Neural progenitor cell (in vitro differentiated cells): ENCODE measurements at places on chromosomes 16 and 17. TPM values are rescaled to one million over a fixed set of nuclear protein-coding genes. Genes with fewer than 3 reads are reported as not detected.
A peak's percentile ranks its signal among the peaks of the same experiment; 100 is the strongest.

GRCh38 chr16:57627184-57627871 is 1.1 kb upstream of the ADGRG1 start:
- peak; percentile 75 for DNase-seq
- H3K27me3 ChIP-seq = no peaks in the 10 kb centered on the region
- H3K27ac ChIP-seq = no peak overlapping the region

- no peaks in the 10 kb centered on the region for H3K36me3 ChIP-seq
- H3K27me3 ChIP-seq = no peaks in the 10 kb centered on the region
- no peak overlapping the region for H3K27ac ChIP-seq
- no peak for DNase-seq
- no peaks in the 10 kb centered on the region for H3K4me1 ChIP-seq
- H3K4me3 ChIP-seq = no peak overlapping the region
These were observed 24.8 kb downstream of the POLR3E start for GRCh38 chr16:22322021-22322471.

- no peak overlapping the region for H3K4me3 ChIP-seq
- no peaks in the 10 kb centered on the region for H3K27me3 ChIP-seq
- no peaks in the 10 kb centered on the region for H3K4me1 ChIP-seq
- DNase-seq = no peak
- H3K36me3 ChIP-seq = no peaks in the 10 kb centered on the region
These were observed 10.1 kb upstream of the MAP2K6 start for GRCh38 chr17:69404399-69404798.

DNA sequence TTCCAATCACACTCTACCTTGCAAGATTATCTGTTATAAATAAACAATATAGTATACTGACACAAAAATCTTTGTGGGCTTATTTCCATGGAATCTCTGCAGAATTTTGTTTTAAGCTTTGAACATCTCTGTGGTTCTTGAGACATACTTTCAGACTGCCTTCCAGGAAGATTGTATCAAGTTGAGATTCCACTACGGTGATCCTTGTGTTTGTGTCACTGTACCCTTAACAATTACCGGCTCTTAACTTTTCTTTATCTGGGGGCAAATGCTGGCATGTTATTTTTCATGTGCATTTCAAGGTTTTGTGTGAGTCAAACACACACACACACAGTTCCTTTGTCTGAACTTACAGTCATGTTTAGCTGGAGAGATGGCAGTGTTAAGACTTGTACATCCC is 472.7 kb upstream of the HSBP1 start:
- H3K27ac ChIP-seq = no peak overlapping the region
- no peaks in the 10 kb centered on the region for H3K36me3 ChIP-seq
- H3K4me1 ChIP-seq = no peaks in the 10 kb centered on the region
- H3K27me3 ChIP-seq = no peaks in the 10 kb centered on the region

DNA sequence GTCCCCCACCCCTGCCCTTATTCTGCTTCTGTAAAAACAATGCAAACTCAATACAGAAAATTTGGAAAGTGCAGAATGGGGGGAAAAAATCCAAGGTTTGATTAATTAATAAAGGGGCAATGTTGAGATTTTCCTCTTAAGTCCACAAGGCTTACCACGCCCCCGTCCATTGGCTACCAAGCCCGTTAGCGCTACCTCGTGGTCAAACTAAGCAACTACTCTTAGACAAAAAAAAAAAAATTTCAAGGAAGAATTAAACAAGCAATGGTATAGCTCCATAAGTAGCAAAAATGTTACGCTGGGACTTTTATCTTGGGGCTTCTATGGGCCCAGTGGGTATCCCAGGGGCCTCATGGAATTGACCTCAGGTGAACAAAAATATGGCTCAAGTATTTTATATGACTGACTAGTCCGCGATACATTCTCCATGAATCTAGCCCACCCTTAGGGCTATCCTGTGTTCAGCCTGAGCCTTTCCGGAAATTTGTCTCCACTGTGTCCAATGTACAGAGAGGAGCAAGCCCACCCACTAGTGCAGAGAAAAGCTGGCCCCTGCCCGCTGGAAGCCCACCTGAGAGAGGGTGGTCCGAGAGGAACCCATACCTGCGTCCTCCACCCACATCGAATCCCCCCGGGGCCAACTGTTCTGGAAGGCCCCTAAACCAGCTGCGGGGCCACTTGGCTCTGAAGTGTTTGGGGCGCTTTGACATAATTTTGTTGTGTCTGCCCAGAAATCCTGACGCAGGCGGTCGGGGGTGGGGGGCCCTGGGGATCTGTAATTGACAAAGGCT is 19.1 kb upstream of the TEX2 start:
- no peaks in the 10 kb centered on the region for H3K27me3 ChIP-seq
- H3K4me3 ChIP-seq = no peak overlapping the region
- H3K27ac ChIP-seq = no peak overlapping the region
- H3K4me1 ChIP-seq = no peaks in the 10 kb centered on the region
- H3K36me3 ChIP-seq = no peaks in the 10 kb centered on the region

- no peak for DNase-seq
- no peak overlapping the region for H3K4me3 ChIP-seq
- no peak overlapping the region for H3K27ac ChIP-seq
- no peaks in the 10 kb centered on the region for H3K4me1 ChIP-seq
These were observed 45.2 kb upstream of the KPNB1 start for GRCh38 chr17:47604598-47604927.

DNA sequence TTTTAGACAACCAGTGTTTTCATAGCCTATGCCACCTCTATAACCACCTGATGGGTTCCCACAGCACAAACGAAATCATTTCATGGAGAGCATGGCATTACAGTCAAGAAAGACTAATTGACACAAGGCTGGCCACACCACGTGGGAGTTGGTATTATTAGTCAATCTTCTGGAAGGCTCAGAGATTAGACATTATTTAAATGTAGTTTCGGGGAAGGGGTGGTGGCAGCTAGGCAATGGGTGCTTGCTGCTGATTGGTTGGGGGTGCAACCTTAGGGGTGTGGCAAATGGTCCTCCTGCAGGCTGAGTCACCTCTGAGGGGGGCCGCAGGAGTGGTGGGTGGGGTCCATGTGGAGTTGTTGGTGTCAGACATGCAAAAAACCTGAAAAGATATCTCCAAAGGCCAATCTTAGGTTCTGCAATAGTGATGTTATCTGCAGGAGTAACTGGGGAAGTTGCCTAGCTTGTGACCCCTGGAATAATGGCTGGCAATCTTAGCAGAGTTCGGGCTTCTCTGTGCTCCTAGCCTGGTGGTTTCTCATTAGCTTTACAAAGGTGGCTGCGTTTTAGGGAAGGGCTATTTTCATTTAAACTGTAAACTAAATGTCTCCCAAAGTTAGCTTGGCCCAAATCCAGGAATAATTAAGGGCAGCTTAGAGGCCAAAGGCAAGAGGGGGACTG is 4.6 kb downstream of the TEN1 start:
- H3K4me1 ChIP-seq = peaks cover 14% of the 10 kb centered on the region
- H3K27ac ChIP-seq = no peak overlapping the region
- no peak overlapping the region for H3K4me3 ChIP-seq
- no peaks in the 10 kb centered on the region for H3K27me3 ChIP-seq

Gene ACE
- total RNA-seq = 0.22 TPM in 1 of 2 replicates, not detected in the other

Gene TEKT1
- total RNA-seq = not detected in 2 replicates

DNA sequence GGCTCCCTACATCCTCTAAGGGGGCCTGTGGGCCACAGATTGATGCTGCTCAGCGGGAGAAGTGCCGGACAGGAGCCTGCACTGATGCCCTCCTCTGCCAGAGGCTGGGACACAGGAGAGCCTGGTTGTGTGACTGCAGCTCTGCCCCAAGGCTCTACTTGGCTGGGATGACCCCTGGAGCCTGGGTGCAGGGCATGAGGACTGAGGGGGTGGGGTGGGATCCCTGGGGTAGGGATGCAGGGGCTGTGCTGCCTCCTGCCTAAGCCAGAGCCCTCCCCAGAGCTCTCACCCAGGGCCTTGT is 577 bp downstream of the EVPLL start:
- no peaks in the 10 kb centered on the region for H3K4me1 ChIP-seq
- H3K4me3 ChIP-seq = no peak overlapping the region
- no peaks in the 10 kb centered on the region for H3K27me3 ChIP-seq
- H3K36me3 ChIP-seq = no peaks in the 10 kb centered on the region
- no peak overlapping the region for H3K27ac ChIP-seq

Gene CNGB1
- not detected in 2 replicates for total RNA-seq

GRCh38 chr17:51818777-51819176 is 339.7 kb downstream of the CA10 start:
- no peak overlapping the region for H3K27ac ChIP-seq
- DNase-seq = no peak
- H3K4me3 ChIP-seq = no peak overlapping the region
- no peaks in the 10 kb centered on the region for H3K4me1 ChIP-seq

Gene AXIN2
- total RNA-seq = 21.8 and 22.0 TPM in 2 replicates

Gene TEX14
- 0.09 and 1.4 TPM in 2 replicates for total RNA-seq

DNA sequence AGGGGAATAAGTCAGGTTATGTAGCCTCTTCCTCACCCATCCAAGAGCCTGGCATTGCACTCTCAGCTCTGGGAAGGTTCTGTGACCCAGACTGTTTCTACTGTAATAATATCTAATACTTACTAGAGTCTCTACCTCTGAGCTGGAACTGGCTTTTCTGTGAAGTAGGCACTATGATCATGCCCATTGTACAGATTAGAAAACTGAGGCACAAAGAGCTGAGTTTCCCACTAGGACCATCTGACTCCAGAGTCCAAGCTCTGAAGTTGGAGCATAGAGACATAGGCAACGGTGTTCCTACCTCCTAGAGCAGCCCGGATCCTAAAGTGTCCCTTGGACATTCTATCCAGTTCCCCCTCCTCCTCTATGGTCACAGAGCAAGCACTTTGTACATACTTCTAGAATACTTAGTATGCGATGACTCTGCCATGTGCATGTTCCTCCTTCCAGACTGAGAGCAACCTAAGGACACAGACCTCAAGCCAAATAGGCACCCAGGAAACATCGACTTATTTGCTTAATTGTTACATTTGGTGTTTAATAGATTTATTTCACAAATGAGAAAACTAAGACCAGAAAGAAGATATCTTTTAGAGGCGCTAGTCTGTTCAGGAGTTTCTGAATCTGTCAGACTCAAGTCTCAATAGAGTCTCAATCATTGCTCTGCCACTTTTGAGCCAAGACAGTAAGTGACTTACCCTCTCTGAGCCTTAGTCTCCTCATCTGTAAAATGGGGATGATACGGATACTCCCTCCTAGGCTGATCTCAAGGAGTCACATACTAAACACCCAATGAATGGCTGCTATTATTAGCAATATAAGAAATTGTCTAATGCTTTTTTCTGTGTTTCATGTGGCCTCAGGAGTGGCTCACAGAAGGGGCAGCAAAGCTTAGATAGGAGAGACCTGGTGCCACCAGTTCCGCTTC is 3.6 kb downstream of the CLEC19A start:
- peak; percentile 36 for DNase-seq
- peaks cover 75% of the 10 kb centered on the region for H3K4me1 ChIP-seq
- no peaks in the 10 kb centered on the region for H3K27me3 ChIP-seq
- peak overlapping the region; percentile 75 for H3K27ac ChIP-seq
- no peak overlapping the region for H3K4me3 ChIP-seq
- H3K36me3 ChIP-seq = no peaks in the 10 kb centered on the region

DNA sequence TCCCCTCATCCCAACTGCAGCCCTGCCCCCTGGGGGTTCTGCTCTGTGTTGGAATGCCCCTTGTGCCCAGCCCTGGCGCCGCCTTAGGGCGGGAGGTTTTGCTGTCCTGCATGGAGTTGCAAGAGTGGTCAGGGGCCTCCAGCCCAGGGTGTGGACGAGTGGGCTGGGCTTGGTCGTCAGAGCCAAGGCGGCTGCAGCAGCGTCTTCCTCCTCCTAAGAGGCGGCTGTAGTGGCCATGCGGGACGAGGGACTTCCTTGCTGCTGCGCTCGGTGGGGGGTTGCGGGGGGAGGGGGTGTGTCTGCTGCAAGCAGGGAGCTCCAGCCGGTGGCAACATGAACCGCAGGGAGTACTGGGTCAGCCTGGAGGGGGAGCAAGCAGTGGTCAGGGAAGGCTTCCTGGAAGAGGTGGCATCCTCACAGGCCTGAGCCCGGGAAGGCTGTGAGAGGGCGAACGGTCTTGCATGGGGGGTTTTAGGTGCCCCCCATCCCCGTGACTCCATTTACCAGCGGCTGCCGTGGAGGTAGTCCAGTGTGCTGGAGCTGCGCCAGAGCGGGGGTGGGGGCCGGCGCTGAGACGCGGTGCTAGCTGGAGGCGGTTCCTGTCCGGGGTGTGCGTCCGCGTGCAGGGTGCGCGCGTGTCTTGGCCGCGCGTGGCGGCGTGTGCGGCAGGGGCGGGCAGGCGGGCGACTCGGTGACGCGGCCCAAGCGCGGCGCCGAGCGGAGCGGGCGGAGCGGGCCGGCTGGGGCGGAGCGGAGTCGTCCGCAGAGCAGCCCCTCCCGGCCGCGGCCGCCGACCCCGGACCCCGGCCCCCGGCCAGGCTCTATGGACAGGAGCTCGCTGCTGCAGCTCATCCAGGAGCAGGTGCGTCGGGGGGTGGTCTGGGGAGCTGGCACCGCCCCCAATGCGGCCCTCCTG is at the start of gene RHBDL1:
Gene RHBDL1 (plus strand): TSS at position 704 of the 916 bp plus-strand sequence. CDS start 120 bp downstream, at position 824.
- H3K36me3 ChIP-seq = no peaks in the 10 kb centered on the region
- H3K27me3 ChIP-seq = peaks cover 17% of the 10 kb centered on the region
- no peak within 1 kb of the TSS for H3K27ac ChIP-seq

Gene TPSD1
- total RNA-seq = not detected in 2 replicates

- H3K4me1 ChIP-seq = peaks cover 19% of the 10 kb centered on the region
- H3K36me3 ChIP-seq = no peaks in the 10 kb centered on the region
- H3K27me3 ChIP-seq = no peaks in the 10 kb centered on the region
- H3K27ac ChIP-seq = no peak overlapping the region
These were observed 70.2 kb downstream of the HIC1 start for GRCh38 chr17:2125013-2125535.

Gene TBC1D3I
- total RNA-seq = 0.22 TPM in 1 of 2 replicates, not detected in the other

DNA sequence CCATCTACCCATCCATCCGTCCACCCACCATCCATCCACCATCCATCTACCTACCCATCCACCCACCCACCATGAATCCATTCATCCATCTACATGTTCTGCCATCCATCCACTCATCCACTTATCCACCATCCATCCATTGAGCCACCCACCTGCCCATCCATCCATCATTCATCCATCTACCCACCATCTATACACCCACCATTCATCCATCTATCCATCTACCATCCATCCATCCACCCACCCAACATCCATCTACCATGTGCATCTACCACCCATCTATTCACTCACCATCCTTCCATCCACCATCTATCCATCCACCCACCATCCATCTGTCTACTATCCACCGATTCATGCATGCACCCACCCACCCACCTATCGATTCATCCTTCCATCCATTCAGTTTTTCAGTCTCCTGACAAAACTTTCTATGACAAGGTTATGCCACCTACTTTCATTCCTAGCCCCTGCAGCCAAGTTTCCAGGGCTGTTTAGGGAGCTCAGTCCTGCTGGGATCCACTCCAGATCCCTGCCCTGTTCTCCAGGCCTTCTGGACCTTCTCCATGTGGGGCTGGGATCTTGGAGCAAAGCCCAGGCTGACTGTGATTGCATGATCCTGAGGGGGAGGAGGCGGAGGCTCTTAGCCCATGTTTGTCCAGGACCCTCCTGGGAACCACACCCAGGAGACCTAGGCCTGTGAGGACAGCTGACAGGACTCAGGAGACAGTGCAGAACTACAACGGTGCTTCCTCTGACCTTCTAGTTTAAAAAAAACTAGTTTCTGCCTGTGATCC is 27.4 kb downstream of the BCO1 start:
- no peaks in the 10 kb centered on the region for H3K27me3 ChIP-seq
- no peak overlapping the region for H3K4me3 ChIP-seq
- no peaks in the 10 kb centered on the region for H3K4me1 ChIP-seq
- DNase-seq = no peak
- H3K36me3 ChIP-seq = no peaks in the 10 kb centered on the region

- no peak for DNase-seq
- peaks cover 9% of the 10 kb centered on the region for H3K4me1 ChIP-seq
- no peaks in the 10 kb centered on the region for H3K27me3 ChIP-seq
- H3K27ac ChIP-seq = no peak overlapping the region
- H3K36me3 ChIP-seq = no peaks in the 10 kb centered on the region
These were observed 50.5 kb downstream of the ASIC2 start for GRCh38 chr17:33242375-33243124.
